ENCODE measurements at places on chromosomes 3 and 15.
A peak's percentile ranks its signal among the peaks of the same experiment; 100 is the strongest.

DNA sequence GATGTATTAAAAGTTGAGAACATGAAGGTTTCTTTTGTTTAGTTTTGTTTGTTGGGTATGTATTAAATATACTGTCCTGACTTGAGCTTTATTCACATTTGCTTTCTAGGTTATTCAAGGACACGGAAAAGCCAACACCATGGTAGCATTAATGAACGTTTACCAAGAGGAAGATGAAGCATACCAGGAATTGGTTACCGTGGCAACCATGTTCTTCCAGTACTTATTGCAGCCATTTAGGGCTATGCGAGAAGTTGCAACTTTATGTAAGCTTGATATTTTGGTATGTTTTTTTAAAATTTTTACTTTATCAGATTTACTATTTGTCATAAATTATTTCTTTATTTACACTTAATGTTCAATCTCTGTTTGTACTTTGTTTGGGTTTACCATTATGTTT is 3.6 kb downstream of the WHAMM start:
- DNase-seq: no peak

DNA sequence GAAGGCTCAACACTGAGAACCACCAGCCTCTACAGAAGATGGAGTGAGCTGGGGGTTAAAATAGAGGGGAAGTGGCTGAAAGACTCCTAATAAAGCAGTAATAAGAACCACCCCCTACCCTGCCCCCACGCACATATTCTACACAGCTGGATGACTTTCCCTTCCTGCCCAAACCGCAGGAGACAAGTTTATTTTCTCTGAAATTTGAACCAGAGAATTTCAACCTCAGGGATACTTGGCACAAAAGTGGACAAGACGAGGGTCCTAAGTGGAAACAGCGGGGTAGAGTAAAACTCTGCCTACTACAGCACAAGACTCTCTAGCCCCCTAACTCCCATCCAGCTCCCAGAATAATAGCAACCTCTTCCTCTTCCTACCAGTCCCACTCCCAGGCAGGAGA is 28.4 kb downstream of the USF3 start:
- no peak for DNase-seq

- peak; percentile 35 for DNase-seq
These were observed 359.7 kb upstream of the ROPN1 start for GRCh38 chr3:124351430-124352148.

DNA sequence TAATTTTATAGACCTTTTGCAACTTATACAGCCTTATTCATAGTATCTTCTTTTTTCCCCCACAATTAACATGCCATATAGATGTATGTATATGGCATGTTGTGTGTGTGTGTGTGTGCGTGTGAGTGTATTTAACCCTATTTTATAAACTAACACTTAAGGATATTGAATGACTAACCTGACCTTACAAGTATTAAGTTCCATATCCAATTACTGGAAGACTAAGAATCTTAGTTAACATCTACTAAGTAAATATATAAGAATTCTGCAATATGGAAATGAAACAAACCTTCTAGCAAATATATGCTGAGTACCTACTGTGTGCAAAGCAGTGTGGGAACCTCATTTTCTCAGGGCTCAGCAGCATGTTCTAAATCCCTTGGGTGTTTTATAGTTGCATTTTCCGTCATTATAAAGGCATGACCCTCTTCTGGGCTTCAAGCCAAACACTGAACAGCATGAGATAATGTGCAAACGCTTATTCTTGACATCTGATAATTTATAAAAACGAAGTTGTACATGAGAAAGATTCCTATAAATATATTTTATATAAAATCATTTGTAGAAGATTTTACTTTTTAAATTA is 105.5 kb downstream of the NLGN1 start:
- DNase-seq: no peak

- no peak for DNase-seq
These were observed 272.8 kb downstream of the TLE3 start for GRCh38 chr15:69824877-69825406.

DNA sequence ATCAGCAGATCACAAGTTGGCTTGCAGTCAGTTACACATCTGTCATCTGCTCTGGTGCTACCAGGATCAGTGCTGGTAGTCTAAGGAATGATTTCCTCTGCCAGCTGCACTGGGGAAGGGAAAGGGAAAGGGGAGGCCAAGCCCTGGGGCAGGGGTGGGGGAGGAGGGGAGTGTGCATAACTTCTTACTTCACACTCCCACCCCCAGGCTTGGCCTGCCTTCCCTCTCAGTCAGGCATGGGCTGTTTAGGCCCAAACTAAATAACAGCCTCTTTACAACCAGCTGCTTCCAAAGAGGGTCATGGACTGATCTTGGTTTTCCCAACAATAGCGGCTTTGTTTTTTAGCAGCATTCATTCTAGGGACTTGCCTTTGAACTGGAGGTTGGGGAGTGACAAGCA is 86.1 kb upstream of the PSMD6 start:
- DNase-seq: no peak

- DNase-seq: no peak
These were observed 81.6 kb downstream of the BOC start for GRCh38 chr3:113292933-113293332.

- no peak for DNase-seq
These were observed 23.2 kb upstream of the LCTL start for GRCh38 chr15:66588971-66589370.

Data from activated CD4-positive, alpha-beta T cell treated with anti-CD3 and anti-CD28 coated beads, Interleukin-10, Interleukin-2, amounts not matched to agents 100 ng/mL and 50 ng/mL, durations not matched to agents 16 hours and 8 hours (primary cell).